ENCODE measurements at places on chromosomes 3 and 15.

GRCh38 chr15:69398491-69398891 is 15.7 kb upstream of the KIF23 start:
- DNase-seq, result no peak

- DNase-seq, result no peak
Measured at GRCh38 chr3:155196131-155197021, 97.1 kb downstream of the STRIT1 start.

- DNase-seq, result no peak
Measured at GRCh38 chr3:45123030-45123429, 23.1 kb downstream of the CDCP1 start.

- DNase-seq, result no peak
Measured at GRCh38 chr3:39387411-39387975, 4.3 kb downstream of the SLC25A38 start.

DNA sequence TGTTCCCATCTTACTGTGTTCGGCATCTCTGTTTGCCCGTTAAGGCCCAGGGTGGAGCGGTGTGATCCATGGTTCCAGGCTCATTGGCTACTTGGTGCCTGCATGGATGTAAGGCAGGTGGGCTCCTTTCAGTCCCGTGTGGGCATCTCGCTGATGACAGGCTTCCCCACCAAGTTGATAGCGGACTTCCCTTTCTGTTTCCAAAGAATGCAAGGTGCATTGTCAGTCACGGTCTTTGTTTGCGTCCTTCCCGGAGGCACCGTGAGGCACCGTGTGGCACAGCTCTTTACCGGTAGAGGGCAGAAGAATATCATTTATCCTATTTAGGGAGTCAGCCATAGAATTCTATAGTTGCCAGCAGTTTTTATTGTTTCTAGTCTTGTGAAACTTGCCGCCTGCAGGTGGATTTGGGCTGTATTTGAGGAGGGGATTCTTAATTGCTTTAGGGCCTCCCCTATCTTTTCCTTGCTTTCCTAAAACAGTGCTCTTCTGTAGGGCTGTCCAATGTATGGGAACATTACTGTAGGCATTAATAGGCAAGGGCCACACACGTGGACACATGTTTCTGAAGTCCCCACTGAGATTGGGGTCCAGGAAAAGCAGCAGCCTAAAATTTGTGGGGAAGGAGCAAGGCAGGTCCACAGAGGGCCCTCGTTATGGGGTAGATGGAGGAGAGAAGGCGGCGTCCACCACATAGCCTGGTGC is 244.1 kb downstream of the SLCO3A1 start:
- no peak for DNase-seq

GRCh38 chr3:184231671-184232070 is 2.3 kb downstream of the VWA5B2 start:
- DNase-seq, result no peak

- DNase-seq, result no peak
Measured at GRCh38 chr3:19173945-19174344, 25.6 kb downstream of the KCNH8 start.

DNA sequence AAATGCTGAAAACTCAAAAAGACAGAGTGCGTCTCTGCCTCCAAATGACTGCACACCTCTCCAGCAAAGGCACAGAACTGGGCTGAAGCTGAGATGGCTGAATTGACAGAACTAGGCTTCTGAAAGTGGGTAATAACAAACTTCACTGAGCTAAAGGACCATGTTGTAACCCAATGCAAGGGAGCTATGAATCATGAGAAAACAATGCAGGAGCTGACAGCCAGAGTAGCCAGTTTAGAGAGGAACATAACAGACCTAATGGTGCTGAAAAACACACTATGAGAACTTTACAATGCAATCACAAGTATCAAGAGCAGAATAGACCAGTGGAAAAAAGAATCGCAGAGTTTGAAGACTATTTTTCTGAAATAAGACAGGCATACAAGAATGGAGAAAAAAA is 10.1 kb upstream of the AVEN start:
- DNase-seq, result no peak

DNA sequence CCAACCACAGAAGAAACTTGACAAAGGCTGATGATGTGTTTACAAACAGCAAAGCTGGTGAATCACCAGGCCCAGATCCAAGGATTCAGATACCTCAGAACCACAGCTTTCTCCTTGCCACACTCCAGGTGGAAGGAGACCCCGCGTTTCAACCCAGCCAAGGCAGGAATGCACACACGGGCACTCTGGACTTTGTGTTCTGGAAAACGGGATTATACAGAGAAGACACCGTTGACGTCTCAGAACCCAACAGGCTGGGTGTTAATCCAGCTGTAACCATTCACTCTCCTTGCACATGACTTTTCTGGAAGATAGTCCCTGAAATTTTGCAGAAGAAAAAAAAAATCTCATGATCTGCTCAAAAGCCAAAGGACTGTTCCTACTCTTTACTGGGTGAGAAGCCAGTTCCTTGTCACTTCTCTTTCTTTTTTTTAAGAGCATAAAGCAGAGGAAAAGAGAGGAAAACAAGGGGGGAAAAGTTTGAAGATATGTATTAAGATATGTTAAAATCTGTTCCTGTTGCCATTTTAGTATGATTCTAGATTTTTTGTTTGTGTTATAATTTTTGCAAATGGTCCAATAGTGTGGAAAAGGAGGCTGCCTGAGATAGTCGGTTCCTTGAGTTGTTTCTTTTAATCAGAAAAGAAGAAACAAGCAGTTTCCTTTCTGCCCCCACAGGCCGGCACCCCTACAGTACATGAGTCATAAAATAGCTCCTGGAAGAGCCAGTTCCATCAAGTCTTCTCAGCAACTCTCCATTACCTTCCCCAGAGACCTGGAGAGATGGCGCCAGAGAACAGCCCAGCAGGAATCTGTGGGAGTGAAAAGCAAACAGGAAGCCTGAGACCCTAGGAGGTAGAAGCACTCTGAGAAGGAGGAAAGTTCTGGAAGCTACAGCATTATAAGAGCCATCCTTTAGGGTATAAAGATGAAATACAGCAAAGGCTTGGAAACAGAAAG is 73.1 kb downstream of the RORA start:
- DNase-seq, result no peak

GRCh38 chr3:196886144-196886543 is 18.4 kb downstream of the SENP5 start:
- no peak for DNase-seq

DNA sequence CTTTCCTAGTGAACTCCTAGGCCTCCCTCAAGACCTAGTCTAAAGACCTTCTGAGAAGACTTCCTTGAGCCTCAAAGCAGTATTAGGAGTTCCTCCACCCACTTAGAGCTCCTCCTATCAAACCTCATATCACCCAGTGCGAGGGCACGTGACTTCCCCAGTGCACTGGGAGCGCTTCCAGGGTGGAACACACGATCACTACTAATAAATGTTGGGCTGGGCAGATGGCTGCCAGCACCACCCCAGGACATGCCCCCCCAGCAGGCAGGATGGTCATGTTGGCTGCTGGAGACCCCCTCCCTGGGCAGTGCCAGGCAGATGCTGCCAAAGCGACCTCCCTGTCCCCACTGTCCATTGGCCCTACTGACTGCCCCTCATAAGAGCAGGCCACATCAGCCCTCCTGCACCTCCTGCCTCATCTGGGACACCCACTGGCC is 8.5 kb upstream of the PLXND1 start:
- no peak for DNase-seq

GRCh38 chr15:78389322-78389721 is 48.7 kb upstream of the IREB2 start:
- DNase-seq, result no peak

DNA sequence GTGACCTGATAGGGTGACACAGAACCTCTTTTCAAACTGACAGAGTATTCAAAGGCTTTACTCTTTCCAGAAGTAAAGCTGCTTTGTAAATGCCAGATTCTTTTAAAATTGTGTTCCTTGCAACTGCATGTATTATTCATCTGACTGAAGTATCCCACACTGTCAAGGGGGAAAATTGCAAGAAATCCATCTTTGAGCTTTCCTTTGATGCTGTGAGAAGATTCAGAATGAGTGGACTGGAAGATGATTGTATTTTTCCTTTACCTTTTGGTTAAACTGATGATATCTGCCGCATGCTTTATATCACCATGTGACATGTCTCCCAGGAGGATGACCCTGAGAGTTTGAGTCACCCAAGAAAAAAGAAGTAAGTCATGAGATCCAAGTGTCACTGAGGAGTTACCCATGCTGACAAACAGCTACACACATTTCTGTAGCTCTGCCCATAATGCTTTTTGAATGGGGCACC is 250.8 kb upstream of the CBLB start:
- no peak for DNase-seq

DNA sequence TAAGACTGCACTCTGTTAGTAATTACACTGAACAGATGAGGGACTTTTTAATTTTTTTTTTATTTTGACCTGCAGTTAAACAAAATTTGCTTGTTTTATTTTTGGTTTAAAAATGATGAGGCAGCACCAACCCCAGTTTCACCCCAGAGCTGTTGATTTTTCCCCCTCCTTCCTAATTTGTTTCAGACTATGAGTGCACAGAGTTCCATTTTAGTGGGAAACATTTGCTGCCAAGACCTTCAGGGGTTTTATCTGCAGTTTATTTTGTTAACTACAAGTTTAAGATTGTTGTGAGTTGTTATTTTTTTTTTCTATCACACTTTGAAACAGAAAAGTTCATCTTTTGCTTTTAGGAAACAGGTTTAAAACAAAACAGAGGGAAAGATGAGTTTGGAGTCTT is 455.9 kb upstream of the NR2F2 start:
- DNase-seq, result no peak

DNA sequence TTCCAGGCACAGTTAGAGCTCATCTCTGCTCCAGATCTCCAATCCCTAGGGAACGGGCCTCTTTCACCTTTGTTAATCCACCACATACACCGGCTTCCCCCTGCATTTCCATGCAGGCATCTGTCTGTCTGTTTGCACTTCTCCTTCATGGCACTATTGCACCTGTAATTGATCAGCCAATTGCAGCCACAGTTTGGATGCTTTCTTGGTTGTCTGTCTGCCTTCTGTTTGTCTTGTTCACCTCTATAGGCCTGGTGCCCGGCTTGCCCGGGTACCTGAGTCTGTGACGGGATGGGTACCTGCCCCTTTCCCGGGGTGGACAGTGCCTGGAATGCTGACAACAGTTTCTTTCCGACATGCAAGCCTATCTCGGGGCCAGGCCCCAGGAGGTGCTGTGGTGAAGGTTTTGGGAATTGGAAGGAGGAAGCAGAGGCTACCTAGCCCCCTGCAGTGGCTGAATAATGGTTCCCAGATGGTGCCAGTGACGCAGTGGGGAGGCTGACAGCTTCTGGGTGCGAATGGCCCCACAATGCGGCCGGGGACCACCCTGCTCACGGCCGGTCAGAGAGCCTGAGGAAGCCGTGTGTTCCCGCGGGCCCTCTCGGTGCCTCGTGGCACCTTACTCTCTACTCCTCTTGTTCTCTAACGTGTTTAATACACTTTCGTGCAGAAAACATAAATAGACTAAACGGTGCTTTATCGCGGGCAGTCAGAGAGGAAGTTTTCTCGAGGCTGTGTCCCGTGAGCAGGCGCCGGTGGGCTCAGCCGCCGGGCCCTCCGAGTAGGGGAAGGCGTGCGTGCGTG is 31.3 kb upstream of the RAB6B start:
- DNase-seq, result no peak

DNA sequence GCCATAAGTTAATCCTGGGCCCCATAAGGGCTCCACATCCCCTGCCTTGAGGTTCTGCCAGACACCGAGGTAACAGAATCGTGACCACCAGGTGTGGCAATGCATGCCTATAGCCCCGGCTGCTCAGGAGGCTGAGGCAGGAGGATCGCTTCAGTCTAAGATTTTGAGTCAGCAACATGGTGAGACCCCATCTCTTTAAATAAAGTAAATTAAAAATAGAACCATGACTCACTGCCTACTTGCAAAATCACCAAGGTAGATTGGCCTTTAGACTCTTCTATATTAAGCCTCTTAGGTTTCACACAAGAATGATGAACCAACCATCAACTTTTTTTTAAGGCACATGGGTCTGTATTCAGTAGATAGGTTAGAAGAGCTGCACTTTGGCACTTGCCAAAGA is 9.7 kb downstream of the WDR5B start:
- DNase-seq, result no peak

- DNase-seq, result no peak
Measured at GRCh38 chr15:40543631-40544294, 21.1 kb downstream of the CCDC32 start.

DNA sequence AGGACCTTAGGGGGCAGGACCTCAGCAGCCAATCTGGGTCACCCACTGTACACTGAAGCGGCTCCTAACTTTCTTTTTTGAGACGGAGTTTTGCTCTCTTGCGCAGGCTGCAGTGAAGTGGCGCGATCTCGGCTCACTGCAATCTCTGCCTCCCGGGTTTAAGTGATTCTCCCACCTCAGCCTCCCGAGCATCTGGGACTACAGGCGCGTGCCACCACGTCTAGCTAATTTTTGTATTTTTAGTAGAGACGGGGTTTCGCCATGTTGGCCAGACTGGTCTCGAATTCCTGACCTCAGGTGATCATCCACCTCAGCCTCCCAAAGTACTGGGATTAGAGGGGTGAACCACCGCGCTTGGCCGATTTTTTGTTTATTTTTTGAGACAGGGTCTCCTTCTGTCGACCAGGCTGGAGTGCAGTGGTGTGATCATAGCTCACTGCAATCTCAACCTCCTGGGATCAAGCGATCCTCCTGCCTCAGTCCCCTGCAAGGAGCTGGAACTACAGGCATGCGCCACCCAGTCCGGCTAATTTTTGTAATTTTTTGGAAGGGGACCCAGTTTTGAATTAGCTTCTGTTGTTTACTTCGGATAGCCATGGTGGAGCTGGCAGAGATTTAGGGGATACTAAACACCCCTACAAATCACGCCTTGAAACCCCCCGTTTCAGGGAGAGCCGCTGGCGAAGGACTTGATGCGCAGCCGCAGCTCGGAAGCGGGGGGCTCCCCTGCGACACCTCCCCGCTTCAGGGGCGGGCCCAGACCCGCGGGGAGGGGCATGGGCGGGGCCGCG is 1.5 kb upstream of the CLK3 start:
- DNase-seq, result no peak

- no peak for DNase-seq
Measured at GRCh38 chr15:59186501-59186900, 20.1 kb upstream of the LDHAL6B start.

- no peak for DNase-seq
Measured at GRCh38 chr15:101380146-101380545, 85.1 kb upstream of the SNRPA1 start.

- DNase-seq, result no peak
Measured at GRCh38 chr3:124962403-124962940, 27.9 kb upstream of the MUC13 start.

- DNase-seq, result no peak
Measured at GRCh38 chr3:156172536-156172935, 52.2 kb downstream of the KCNAB1 start.

DNA sequence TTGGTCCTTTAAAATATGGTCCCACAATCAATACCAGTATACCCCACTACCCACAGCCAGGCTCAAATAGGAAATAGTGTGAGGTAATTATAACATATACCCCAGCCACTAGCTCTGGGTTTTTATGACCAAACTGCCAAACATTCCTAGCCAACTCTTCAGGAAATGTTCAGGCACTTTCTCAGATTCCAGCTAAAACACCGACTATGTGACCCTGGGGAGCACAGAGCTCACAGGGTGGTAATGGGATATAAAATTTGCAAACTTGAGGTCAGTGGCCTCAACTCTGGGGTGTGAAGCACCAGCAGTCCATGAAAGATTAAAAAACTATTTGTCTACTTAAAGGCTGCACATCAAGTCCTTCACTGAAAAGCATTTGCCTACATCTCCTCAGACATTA is 12.9 kb downstream of the FBN1 start:
- no peak for DNase-seq

GRCh38 chr3:40745381-40746106 is 220.8 kb downstream of the ZNF621 start:
- no peak for DNase-seq
